Activated naive CD4-positive, alpha-beta T cell (primary cell): ENCODE measurements at places on chromosomes 16 and 17.
A peak's percentile ranks its signal among the peaks of the same experiment; 100 is the strongest.

DNA sequence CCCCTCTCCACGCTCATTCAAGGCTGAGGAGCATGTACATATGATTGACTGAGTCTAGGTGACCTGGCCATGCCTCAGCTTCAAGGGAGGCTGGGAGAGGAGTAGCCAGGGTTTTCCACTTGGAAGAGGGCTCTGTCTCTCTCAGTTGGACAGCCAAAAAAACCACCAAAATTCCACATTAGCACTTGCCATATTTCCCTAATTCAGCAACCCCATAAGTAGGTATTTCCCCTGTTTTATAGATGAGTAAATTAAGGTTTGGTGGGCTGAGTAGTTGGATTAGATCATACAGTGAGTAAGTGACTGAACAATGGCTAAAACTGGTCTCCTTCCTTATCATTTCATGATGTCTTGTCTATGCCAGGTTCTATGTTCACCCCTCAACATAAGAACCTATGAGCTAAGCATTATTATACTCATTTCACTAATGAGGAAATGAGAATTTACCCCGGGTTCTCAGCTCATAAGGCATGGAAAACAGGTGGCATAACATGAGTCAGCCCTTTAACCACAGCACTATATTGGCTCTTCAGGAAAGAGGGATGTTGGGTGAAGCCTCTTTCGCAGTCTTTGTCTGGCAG is 68.0 kb upstream of the GAS7 start:
- DNase-seq = no peak

- no peak for DNase-seq
These were observed 10.7 kb upstream of the KRT28 start for GRCh38 chr17:40810494-40810893.

DNA sequence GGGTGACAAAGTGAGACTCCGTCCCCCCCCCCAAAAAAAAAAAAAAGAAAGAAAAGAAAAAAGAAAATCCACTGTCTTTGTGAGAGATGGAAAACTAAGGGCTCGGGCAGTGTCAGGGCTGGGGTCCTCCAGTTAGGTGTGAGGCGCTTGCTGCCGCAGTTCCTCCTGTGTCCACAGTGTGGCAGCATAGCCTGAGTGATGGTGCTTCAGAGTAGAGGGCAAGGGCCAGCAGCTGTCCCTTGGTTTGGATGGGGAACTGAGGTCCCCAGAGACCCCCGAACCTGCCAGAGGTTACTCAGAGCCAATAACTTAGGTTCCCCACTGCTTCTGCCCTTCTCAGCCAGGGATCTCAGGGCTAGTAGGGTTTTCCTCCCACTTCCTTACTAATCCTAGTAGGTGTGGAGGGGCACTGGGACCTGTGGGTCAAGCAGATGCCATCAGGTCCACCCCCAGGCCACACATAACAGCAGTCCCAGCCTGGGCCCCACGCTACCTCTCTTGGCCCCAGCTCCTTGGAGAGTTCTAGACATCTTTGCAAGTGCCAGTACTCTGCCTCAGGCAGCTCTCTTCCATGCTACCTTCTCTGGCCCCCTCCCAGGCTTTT is 7.9 kb upstream of the LLGL1 start:
- peak; percentile 47 for DNase-seq

GRCh38 chr16:83245061-83245460 is 562.7 kb upstream of the HSBP1 start:
- DNase-seq = no peak

DNA sequence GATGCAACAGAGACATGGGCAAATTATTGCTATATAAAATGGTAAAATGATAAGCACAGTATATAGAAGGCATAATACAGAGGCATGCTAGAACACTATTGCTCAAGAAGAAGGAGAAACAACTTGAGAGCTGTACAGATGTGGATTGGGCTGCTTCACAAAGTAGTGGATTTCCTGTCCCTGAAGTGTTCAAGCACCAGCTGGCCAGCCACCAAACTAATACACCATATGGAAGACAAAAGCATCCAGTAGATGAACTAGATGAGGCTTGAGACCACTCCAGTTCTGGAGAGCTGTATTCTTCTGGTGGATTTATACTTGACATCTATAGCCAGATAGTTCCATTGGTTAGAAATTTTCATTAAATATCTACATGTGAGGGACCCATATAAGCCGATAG is 134.1 kb upstream of the GNAO1 start:
- DNase-seq = no peak

- no peak for DNase-seq
These were observed 207.4 kb downstream of the MAF start for GRCh38 chr16:79393127-79393526.

GRCh38 chr16:19716183-19716582 is 1.8 kb downstream of the KNOP1 start:
- no peak for DNase-seq
